H4 (cell line): ENCODE measurements at places on chromosomes 2 and 18.

- DNase-seq: no peak
Observed at GRCh38 chr2:237253046-237253702, 160.8 kb downstream of the COL6A3 start.

GRCh38 chr2:178279142-178279541, 84.8 kb downstream of the OSBPL6 start:
- DNase-seq: peak; percentile 28

GRCh38 chr2:240301256-240301795, 134.1 kb upstream of the GPC1 start:
- DNase-seq: no peak

- DNase-seq: no peak
Observed at GRCh38 chr2:84841577-84841976, 39.3 kb downstream of the TRABD2A start.

GRCh38 chr2:78982638-78983330, 42.7 kb upstream of the REG3G start:
- DNase-seq: no peak

GRCh38 chr2:189500456-189501160, 59.3 kb downstream of the WDR75 start:
- DNase-seq: no peak

- DNase-seq: no peak
Observed at GRCh38 chr2:8132351-8132831, 549.5 kb upstream of the ID2 start.

GRCh38 chr2:38534746-38535403, 67.9 kb downstream of the HNRNPLL start:
- DNase-seq: no peak

GRCh38 chr18:42632801-42633200, 482.7 kb downstream of the RIT2 start:
- no peak for DNase-seq

- DNase-seq: no peak
Observed at GRCh38 chr18:12377556-12378197, 650 bp upstream of the AFG3L2 start.

DNA sequence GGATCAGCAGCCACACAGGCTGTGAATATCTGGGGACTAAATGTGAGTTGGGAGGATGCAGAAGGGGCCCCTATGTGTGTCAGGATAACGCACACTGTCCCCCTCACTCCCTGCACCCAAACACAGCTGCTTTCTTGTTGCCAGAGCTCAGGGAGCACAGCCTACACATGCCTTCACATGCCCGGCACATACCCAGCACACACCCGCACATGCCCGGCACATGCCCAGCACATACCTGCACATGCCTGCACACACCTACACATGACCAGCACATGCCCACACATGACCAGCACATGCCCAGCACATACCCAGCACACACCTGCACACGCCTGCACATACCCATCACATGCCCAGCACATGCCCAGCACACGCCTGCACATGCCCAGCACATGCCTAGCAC, 75.6 kb downstream of the TPO start:
- DNase-seq: no peak

- DNase-seq: peak; percentile 57
Observed at GRCh38 chr2:175612280-175612679, 389.8 kb downstream of the LNPK start.

- no peak for DNase-seq
Observed at GRCh38 chr18:33157893-33158292, 282.6 kb downstream of the CCDC178 start.

GRCh38 chr2:241445426-241445825, 63.0 kb downstream of the STK25 start:
- DNase-seq: no peak

- no peak for DNase-seq
Observed at GRCh38 chr2:168916331-168916675, 15.2 kb downstream of the G6PC2 start.

DNA sequence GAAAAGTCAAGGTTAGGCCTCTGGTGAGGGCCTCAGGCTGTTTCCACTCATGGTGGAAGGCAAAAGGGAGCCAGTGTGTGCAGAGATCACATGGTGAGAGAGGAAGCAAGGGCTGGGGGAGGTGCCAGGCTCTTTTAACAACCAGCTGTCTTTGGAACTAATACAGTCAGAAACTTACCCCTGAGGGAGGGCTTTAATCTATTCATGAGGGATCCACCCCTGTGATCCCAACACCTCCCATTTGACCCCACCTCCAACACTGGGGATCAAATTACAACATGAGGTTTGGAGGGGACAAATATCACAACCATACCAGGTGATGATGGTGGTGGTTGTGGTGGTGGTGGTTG, 10.9 kb downstream of the POLI start:
- DNase-seq: no peak

- DNase-seq: no peak
Observed at GRCh38 chr2:181117206-181117925, 137.0 kb downstream of the UBE2E3 start.

GRCh38 chr2:240622531-240623235, 2.6 kb upstream of the GPR35 start:
- DNase-seq: no peak

GRCh38 chr18:31677592-31677991, 6.8 kb downstream of the B4GALT6 start:
- no peak for DNase-seq

GRCh38 chr2:220935789-220936321, 636.2 kb downstream of the EPHA4 start:
- no peak for DNase-seq

DNA sequence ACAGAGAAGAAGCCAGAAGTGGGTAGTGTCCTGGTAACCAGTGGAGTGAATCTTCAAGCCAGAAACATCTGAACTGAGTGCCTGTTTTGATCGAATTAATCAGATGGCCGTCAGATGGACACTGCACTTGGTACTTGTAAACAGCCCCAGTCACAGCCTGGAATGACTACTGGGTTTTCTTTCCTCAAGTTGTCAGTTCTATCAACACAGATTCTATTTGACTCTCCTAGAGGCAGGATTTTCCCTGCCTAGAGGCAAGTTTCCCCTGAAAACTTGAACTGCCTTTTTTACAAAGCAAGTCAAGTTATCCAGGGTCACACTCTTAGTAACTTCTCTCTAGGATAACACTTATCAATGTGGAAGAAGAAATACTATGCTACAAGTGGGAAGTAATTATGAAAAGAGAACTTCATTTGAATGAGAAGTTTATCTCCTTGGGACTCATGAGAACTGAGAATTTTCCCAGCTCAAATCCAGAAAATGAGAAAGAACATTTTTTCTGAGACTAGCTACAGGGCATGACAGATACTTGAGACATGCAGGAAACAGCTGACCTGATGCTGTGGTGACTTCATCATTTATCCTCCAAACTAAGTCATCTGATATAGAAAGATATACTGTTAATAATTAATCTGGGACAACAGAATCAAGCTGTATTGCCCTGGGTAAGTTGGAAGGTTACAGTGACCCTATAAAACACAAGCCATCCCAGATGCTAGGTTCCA, 36.0 kb downstream of the SULT1C2 start:
- DNase-seq: no peak

- DNase-seq: no peak
Observed at GRCh38 chr18:42474577-42474976, 519.5 kb downstream of the PIK3C3 start.

- DNase-seq: no peak
Observed at GRCh38 chr2:71919708-71920107, 228.0 kb downstream of the CYP26B1 start.

GRCh38 chr2:238459081-238459629, 32.4 kb downstream of the ASB1 start:
- no peak for DNase-seq

DNA sequence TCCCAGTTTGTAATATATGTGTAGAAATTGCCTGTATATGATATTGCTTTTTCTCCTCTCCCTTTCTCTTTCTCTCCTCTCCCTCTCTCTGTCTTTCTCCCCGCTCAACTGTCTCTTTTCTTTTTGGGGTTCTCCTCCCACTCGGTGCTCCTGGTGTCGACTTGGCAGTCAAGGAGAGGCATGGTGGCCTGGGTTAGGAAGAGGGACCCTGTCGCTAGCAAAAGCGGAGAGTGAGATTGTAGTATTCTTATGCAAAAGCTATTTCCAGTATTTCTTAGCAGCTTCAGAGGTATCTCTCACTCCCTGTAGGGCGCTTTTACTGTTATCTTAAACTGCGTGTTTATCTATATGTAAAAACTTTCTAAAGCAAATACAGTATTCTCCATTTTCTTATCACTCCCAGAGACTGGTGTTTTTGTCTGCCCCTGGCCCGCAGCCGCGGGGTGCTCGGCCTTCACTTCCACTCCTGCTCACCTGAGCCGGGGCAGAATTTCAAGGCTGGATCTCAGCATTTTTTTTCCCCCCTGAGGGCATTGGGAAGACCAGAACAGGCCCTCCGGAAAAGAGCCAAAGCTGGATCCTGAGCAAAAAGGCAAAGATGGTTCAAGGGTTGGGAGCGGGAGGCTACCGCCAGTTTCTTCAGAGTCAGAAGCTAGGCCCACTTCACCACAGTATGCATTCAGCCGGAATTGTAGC, 4.3 kb downstream of the SIX3 start:
- DNase-seq: no peak

- DNase-seq: no peak
Observed at GRCh38 chr2:11745613-11746375, 638 bp upstream of the LPIN1 start.

DNA sequence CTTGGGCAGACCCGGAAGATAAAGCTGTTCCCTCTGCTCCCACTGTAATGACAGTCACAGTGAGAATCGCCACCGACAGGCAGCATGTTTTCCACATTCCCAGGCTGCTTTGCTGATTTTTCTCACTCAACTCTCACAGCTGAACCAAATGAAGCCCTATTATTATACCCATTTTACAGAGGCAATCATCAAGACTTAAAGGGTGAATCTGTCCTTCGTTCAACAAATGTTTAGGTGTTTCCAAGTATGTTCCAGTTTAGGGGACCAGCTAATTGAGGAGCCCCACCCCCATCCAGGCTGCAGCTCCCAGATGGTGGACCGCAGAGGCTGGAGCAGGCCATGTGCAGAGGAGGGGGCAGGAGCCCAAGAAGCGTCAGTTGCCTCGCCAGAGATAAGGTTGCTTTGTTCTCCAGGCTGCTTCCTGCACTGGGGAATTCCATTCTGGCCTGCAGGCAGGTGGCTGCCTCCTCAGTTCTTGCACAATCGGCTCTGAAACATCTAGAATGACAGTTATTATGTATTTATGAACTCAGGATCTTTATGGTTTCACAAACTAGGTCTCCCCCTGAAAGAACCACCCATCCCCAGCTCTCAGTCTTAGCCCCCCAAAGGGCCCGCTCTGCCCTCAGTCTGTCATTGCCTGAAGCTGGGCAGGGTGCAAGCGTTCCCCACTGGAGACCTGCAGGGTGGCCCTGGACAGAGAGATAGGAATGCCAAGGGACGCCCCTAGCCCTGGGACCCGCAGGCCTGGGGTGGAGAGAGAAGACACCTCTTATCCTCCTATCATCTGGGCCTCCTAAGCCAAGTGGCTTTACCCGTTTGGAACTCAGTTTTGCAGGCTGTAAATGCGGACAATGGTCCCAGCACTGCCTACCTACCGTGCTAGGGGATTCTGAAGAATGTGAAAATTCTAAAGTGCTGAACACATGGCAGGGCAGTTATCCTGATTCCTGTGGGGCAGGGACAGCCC, 49.1 kb upstream of the MYCN start:
- DNase-seq: no peak

DNA sequence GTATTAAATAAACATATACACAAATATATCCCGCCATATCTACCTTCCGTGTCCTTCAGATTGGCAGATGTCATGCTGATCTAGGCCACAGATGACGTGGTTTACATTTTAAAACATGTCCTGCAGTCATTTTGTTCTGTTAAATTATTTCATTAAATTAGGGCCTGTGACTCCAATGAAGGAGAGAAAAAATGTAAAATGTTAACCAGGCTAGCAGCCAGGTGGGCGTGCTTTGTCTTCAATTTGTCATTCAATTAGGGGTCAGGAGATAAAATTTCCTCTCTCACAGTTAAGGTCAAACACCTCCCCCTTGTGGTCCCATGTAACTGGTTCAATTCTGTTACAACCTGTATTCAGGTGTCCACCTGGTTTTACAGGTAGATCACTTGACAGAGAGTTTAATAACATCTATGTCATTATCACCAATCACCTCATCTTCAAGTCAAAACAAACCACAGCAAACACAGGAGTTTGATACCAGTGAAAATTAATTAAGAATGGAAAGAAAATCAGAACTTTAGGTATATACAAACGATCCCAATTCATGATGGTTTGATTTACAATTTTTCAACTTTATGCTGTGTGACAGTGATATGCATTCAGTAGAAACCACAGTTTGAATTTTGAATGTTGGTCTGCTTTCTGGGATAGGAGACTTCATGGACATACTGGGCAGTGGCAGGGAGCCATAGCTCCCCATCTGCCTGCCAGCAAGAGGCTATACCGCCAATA, 339.4 kb downstream of the CMPK2 start:
- DNase-seq: peak; percentile 7

DNA sequence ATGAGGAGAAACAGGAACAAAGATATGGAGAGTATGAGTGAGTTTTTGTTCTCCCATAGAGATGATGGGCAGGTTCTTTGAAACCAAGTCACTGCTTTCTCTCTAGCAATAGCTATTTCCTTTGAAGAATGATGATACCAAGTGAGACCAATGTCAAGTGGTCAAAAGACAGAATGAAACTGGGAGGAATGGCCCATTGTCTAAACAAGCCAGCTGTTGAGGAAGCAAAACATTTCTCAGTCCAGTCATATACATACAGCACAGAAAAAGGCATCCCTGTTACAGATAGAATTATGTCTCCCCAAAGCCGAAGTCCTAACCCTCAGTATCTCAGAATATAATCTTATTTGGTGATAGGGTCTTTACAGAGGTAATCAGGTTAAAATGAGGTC, 66.1 kb upstream of the EPC2 start:
- no peak for DNase-seq

GRCh38 chr2:171598713-171599319, 76.5 kb downstream of the CYBRD1 start:
- peak; percentile 54 for DNase-seq

GRCh38 chr2:176082824-176083751, 674 bp downstream of the EVX2 start:
- DNase-seq: no peak

DNA sequence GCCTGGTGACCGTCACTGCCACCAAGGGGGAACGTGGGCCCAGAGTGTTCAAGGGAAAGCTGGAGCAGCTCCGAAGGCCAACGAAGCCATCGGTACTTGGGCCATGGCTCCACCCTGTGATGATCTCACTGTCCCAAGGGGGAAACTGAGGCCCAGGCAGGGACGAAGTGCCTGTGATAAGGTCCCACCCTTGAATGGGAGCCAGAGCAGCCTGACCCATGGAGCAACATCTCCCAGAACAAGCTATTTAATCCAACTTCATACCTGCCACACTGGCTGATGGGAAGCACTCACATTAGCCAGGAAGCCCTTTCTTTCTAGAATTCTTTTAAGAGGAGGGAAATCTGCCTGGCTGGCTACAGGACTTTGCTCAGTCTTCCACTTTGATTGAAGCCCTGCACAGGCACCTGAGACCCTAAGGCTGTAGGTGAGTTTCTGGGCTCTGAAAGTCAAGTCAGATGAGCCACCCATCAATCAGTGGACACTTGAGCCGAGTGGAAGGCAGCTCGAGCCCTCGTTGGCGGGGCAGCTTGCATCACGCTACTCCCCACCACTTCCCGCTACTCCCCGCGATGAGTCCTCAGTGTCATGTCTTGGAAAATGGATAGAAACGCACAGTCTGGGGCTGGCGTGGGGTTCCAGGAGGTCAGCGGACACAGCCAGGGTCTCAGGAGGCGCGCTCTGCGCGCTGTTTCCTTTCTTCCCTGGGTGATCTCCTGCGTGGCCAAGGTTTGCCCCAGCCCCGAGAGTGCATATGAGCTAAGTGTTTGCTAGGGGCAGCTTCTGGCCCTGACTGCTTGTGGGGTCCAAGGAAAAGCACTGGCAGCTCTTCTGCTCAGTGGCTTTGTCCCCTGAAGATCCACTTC, 2.5 kb upstream of the HS6ST1 start:
- peak; percentile 2 for DNase-seq

- DNase-seq: no peak
Observed at GRCh38 chr2:219466816-219467735, 31.6 kb upstream of the GMPPA start.
